ENCODE measurements at places on chromosomes 11 and 22.
A peak's percentile ranks its signal among the peaks of the same experiment; 100 is the strongest.

DNA sequence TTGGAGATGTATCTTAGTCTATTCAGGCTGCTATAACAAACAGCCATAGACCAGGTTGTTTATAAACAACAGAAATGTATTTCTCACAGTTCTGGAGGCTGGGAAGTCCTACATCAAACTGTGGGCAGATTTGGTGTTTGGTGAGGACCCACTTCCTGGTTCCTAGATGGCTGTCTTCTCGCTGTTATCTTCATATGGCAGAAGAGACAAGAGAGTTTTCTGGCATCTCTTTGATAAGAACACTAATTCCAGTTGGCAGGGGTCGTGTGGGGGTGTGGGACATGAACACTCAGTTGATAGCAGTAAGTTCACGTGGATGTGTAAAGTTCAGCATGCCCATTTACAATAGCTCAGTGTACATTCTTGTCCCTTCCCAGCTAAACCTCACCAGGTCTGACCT, 41.3 kb upstream of the HMGXB4 start:
- DNase-seq: no peak

GRCh38 chr11:726278-727220, 20.5 kb downstream of the EPS8L2 start:
- peak; percentile 27 for DNase-seq

- no peak for DNase-seq
Observed at GRCh38 chr11:312092-312816, 1.6 kb upstream of the IFITM1 start.

DNA sequence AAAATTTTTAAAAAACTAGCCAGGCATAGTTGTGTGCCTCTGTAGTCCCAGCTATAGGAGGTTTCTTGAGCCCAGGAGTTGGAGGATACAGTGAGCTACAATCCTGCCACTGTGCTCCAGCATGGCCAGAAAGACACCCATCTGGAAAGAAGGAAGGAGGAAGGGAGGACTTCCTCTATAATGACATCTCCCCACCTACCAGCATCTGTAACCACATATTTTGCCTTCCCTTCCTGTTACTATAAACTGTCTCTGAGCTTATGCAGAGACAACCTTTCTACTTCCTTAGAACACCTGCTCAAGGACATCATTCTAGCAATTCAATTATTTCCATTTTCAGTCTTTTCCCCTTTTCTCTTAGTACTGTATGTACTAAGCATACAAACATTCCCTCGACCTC, 2.2 kb upstream of the NUP160 start:
- DNase-seq: no peak

DNA sequence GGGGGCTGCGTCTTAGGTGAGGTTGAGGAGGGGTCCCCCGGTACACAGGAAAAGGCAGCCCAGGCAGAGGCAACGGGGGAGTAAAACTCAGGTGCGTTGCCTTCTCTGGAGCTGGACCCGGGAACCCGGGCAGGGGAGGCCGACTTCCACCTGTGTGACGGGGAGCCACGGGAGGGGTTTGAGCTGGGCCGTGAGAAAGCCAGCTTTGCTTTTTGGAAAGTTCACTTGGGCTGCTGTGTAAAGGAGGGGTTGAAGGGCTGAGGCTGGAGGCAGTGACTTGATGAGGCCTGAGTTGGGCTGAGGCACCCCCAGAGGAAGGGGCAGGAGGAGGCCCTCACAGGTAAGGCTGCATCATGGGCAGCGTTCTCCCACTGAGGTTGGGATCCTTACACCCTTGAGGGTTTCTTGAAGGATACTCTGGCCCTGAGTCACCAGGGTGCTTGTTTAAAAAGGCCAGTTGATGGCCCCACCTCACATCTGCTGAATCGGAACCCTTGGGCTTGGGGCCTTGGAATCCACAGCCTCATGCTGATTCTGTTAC, 47.2 kb downstream of the CHRDL2 start:
- DNase-seq: no peak

Measured in stimulated activated CD8-positive, alpha-beta memory T cell treated with anti-CD3 and anti-CD28 coated beads, Interleukin-15, amount 100 ng/mL, for 4 hours (primary cell).